ENCODE measurements at places on chromosomes 4 and X.

DNA sequence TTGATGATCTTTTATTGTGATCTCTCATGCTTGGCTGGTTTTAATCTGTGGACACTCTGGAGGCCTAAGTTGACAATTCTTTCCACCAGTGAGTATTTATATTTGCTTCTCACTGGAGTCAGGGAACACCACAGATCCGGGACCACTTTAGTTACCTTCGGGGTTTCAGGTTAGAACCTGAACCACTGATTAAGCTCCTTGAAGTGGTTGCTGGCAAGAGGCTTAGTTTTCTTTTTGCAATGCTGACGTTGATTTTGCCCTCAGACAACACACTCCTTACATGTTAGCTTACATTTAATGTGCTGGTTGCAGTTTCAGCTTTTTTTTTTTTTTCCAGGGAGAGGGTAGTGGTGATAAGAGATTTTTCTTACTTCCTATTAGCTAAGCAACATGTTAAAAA is 10.5 kb upstream of the ZNF330 start:
- DNase-seq, result no peak

GRCh38 chr4:2451821-2452785 is 16.8 kb upstream of the RNF4 start:
- no peak for DNase-seq

- DNase-seq, result no peak
Observed at GRCh38 chr4:3452376-3452775, 10.6 kb downstream of the HGFAC start.

DNA sequence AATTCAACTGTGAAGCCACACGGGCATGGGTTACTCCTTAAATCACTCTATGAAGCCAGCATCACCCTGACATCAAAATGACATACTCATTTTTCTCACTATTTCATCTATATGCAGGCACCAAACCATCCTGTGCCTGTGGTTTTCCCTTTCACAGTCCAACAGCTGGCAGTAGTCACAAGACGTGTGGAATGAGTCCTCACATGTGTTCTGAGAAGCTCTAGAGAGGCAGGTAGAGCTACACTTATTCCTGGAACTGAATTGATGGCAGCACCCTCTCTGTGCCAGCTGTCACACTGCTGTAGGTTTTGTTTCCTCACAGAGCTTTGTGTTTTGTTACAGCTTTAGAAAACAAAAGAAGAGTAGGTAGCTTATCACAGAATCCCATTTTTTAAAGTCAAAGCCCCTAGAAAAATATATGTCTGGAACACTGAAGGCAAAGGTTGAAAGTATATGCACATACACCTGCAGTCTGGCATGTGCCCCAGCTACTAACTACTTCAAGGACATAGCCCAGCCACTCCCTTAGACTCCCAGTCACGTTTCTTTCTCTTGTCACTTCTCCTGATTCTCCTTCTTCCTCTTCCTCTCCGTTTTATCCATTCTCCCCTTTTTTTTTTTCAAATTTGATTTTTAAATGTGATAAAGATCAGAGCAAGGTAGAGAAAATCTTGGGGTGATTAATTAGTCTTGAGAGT is 107.1 kb downstream of the ANXA10 start:
- DNase-seq, result no peak

DNA sequence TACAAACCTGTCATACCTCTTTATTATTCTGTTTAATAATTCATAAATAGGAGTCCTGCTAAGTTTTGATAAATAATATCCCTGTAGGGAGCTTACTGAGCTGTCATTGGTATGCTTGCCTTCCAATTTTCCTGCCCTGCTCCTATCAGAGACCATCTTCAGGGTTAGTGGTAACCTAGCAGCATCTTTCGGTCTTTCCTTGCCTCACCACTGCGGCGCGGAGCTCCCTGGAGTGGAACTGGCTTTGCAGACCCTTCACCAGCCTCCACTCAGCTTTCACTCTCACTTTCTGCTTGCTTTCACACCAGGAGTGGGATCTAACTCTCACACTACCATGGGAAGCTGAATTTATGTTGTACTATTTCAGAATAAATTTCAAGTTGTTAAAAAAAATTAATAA is 481.7 kb upstream of the ATOH1 start:
- no peak for DNase-seq

- DNase-seq, result no peak
Observed at GRCh38 chrX:19030805-19031204, 46.9 kb upstream of the PHKA2 start.
